ENCODE measurements at places on chromosomes 1 and 21.

- no peak for DNase-seq
These were observed 3.4 kb upstream of the LAMB3 start for GRCh38 chr1:209655411-209656231.

- no peak for DNase-seq
These were observed 1.8 kb downstream of the TMEM81 start for GRCh38 chr1:205082431-205082830.

DNA sequence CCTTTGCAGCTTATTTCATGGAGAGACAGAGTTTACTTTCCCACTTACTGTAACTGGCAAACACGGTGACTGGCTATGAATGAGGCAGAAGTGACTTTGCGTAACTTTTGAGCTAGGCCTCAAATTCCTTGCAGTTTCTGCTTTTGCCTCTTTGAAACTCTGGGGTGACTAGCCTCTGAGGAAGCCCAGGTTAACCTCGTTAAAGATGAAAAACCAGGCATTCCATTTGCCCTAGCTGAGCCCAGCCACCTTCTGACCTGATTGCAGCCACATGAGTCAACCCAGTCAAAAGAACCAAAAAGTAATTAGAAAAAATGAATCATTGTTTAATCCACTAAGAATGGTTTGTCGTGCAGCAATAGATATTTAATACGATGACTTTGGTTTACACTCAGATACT lies 20.4 kb downstream of the PRMT6 start:
- DNase-seq = no peak

DNA sequence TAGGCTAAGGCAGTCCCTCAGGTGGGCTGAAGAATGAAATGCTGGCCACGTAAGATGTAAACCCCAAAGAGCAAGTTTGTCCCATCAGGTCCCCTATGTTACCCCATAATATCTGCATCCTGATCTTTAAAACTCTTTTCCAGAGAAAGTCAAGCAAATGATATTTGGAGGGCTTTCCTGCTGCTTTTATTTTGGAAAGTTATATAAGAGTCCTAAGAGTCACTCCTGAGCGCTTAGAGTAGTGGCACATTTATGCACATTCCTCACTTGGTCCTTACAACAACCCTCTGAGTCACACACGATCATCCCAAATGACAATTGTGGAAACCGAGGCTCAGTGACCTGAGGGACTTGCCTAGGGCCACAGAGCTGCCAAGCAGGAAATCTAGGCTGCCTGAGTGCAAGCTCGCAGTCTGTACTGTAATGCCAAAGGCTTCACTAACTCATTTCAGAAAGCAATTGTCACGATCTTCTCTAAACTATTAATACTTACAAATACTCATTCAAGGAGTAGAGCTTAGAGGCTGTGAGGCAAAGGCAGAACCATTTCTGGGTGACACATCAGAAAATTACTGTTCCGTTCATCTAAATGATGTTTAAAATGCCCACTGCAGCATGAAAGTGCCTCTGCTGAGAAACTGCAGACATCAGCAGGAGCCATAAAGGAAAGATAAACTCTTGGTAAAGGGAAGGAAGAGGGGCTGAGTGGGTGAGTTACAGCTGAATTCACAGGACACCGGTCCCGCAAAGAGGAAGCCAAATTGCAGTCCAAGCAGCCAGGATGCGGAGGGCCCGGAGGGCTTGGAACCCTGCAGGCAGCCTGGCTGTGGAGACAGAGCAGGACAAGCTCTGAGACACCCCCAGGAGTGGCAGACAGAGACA lies 30.8 kb downstream of the CAPZB start:
- no peak for DNase-seq

GRCh38 chr1:226584164-226584563 lies 35.6 kb downstream of the STUM start:
- no peak for DNase-seq

- no peak for DNase-seq
These were observed 23.0 kb downstream of the ARV1 start for GRCh38 chr1:231001892-231002291.

- no peak for DNase-seq
These were observed 10.7 kb downstream of the FMO2 start for GRCh38 chr1:171195767-171196166.

DNA sequence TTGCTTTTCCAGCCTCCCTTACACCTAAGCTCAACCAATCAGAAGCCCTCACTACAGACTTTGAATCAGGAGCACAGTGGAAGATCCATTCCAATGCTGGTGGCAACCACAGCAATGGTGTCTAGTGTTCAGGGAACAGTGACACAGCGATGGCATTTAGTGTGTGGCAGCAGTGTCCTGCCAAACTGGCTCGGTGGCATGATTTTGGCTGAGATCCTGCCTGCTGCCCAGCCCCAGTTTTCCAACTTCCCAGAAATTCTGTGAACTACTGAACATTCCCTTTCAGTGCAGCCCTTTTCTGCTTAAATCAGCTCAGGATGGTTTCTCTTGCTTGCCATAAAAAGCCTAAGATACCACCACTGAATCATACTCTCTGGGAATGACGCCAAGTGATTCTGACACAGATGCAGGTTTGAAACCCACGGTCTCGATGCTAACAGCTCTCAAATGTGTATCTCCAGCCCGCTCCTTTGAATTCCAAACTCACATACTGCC lies 8.8 kb downstream of the ASAP3 start:
- DNase-seq = no peak

GRCh38 chr1:43329995-43330751 lies 7.4 kb upstream of the MPL start:
- DNase-seq = peak; percentile 25

DNA sequence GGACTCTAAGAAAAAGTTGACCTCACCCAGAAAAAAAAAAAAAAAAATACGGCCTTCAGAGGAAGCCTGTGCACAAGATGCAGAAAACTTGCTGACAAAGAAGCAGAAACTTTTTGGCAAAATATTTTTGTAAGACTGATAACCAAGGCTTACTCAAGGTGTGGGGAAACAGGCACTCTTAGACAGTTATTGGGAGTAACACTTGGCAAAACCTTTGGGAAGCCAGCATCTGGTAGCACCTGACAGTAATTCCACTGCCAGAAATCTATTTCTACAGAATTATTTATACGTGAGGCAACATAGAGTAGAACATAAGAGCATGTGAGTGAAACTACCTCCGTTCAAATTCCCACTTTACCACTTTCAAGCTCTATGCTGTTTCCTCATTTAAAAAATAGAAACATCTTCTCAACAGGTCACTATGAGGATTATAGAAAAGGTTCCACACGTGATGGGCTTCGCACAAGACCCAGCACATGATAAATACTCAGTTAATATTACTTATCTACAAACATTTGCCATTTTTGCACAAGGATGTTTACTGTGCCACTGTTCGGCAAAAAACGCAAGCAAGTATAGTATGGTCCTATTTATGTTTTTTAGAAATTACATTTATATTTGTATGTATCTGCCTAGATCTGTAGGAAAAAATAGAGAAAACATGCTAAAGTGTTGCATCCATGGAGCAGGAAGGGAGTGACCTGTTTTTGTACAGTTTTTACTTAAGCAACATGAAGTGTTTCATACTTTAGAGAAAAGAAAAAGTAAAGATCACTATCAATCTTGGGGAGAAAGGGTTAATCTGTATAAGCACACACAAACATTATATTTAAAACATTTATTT lies 22.2 kb downstream of the MRPL39 start:
- DNase-seq = no peak

DNA sequence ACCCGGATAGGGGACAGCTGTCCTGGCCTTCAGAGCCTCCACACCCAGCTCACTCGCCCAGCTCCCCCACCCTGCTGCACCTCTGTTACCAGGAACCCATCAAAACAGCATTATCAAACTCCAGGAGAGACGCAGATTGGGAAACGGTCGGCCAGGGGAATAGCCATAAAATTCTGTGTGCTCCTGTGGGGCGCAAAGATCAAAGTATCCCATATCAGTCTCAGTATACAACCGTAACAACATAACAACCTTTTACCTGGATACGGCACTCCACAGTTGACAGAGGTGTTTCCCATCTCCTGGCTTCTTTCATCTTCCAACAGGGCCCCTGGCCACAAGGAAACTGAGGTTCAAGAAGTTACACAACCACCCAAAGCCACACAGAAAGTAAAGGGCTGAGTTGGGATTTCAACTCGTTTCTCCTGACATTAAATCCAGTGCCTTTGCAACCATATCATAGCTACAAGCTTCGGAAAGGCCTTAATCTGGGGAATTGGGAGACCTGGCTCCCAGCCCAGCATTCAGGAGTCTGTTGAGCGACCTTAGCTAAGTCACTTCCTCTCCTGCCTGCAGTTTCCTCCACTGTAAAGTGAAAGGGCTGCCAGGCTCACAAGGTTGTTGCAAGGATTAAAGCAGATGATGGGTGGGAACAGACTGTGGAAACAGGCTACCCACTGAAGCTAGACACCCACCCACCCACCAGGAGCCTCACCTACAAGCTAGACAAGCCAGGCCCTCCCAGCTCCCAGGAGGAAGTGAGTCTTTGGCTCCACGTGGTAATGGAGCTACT lies 8.1 kb upstream of the EPHB2 start:
- no peak for DNase-seq

DNA sequence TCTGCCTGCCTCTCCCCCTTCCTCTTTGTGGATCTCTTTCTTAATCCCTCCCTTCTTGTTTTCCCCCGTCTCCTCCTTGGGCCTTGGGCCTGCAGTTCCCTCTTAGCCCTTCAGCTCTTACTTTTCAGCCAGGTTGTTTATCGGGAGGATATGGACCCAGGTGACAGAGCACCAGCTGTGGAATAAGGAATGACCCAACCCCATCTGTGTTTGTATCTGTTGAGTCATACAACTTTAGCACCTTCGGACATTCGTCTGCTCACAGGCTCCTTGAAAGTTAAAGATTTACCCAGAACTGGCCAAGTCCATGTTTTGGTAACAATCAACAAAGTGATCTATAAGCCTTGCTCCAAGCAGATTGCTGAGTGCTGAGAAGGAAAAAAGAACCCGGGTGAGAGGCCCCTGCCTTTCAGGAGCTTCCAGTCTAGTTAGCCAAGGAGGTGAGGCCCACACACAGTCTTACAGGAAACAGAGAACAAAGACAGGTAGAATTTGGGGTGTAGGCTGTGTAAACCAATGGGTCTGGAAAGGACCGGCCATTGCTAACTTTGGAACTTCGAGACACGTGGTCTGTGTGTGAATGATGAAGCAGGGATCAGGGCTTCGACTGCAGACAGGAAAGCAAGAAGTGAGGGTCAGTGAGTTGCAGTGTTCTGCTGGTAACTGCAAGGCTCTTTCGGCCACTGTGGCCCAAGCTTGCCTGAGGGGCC lies 66.7 kb upstream of the F3 start:
- DNase-seq = no peak

GRCh38 chr1:10160907-10161490 lies 49.4 kb upstream of the KIF1B start:
- DNase-seq = no peak

- no peak for DNase-seq
These were observed 12.3 kb upstream of the NFASC start for GRCh38 chr1:204858363-204858821.

GRCh38 chr1:17810668-17811067 lies 55.5 kb downstream of the ACTL8 start:
- no peak for DNase-seq

Measured in testis (tissue), 5 donors.